ENCODE measurements at places on chromosomes 11 and 22. TPM values are rescaled to one million over a fixed set of nuclear protein-coding genes. Genes with fewer than 3 reads are reported as not detected.

Gene GAB4
- not detected for total RNA-seq

Gene MMP8
- total RNA-seq, result not detected

Gene OR5W2
- not detected for total RNA-seq

Gene CARD16
- 15.3 TPM for total RNA-seq

Gene OR52R1
- total RNA-seq, result not detected

Gene RNH1
- 420 TPM for total RNA-seq

Gene MS4A7
- total RNA-seq, result not detected

Gene TMPRSS4
- total RNA-seq, result under 0.01 TPM

Gene MIOX
- total RNA-seq, result not detected

Gene ISX
- total RNA-seq, result not detected

Gene TRAPPC4
- total RNA-seq, result 187 TPM

Gene TMPRSS13
- total RNA-seq, result not detected

All from aortic smooth muscle cell (primary cell).